ENCODE measurements at places on chromosomes 3 and 15. TPM values are rescaled to one million over a fixed set of nuclear protein-coding genes. Genes with fewer than 3 reads are reported as not detected.

DNA sequence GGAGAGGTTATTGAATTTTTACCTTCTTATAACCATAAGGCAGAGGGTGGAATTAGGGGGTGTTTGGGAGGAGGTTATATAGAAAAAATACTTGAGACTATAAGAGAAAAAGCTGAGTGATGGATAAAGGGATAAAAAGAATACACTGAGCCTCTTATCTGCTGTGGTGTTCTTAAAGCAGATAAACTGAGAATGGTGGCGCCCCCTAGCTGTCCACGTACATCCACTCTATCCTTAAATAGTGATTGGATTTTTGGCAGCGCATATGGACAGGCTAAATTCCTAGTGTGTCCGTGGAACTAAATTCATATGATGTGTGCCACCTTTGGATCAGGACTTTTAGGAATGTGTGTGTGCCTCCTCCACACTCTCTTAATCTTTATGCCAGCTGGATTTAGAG, 121.1 kb downstream of the OXSM start:
- no peak overlapping the region for H3K4me3 ChIP-seq
- H3K27ac ChIP-seq = no peak overlapping the region
- no peaks in the 10 kb centered on the region for H3K36me3 ChIP-seq
- no peaks in the 10 kb centered on the region for H3K4me1 ChIP-seq
- no peaks in the 10 kb centered on the region for H3K27me3 ChIP-seq
- peak; percentile 52 for DNase-seq

DNA sequence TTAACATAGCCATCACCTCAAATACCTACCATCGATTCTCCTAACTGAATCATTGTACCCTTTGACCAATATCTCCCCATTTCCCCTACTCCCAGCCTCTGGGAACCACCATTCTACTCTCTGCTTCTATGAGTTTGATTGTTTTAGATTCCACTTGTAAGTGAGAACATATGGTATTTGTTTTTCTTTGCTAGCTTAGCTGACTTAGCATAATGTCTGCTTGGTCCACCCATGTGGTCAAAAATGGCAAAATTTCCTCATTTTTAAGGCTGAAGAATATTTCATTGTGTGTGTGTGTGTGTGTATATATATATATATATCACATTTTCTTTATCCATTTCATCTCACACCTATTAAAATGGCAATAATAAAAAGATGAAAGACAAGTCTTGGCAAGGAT, 469.3 kb downstream of the FHIT start:
- H3K4me3 ChIP-seq = no peak overlapping the region
- no peaks in the 10 kb centered on the region for H3K36me3 ChIP-seq
- no peaks in the 10 kb centered on the region for H3K4me1 ChIP-seq
- H3K27ac ChIP-seq = no peak overlapping the region

GRCh38 chr3:178203650-178204049, 332.6 kb upstream of the KCNMB2 start:
- DNase-seq = no peak
- peaks cover 4% of the 10 kb centered on the region for H3K4me1 ChIP-seq
- no peak overlapping the region for H3K4me3 ChIP-seq
- H3K27ac ChIP-seq = no peak overlapping the region
- no peaks in the 10 kb centered on the region for H3K27me3 ChIP-seq
- no peaks in the 10 kb centered on the region for H3K36me3 ChIP-seq

GRCh38 chr3:16109929-16110328, 64.6 kb upstream of the GALNT15 start:
- H3K4me3 ChIP-seq = no peak overlapping the region
- no peaks in the 10 kb centered on the region for H3K36me3 ChIP-seq
- H3K27me3 ChIP-seq = no peaks in the 10 kb centered on the region
- H3K27ac ChIP-seq = no peak overlapping the region

DNA sequence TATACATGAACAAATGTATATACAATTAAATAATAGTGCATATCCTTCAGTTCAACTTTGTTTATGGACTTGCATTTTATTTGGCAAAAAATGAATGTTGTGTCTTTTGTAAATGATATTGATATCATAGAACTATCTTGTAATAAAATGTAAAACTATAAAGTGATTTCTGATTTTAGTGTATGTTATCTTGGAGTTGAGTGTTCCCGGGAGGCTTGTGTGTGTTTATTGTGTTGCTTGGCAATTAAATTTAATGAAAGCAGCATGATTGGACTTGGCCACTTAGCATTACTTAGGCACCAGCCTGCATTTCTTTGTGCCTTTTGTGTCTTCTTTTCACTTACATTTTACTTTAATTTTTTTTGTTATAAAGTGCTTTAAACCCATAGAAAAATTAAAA, 10.6 kb downstream of the ARHGEF26 start:
- H3K4me3 ChIP-seq = no peak overlapping the region
- no peak for DNase-seq
- no peaks in the 10 kb centered on the region for H3K36me3 ChIP-seq
- H3K4me1 ChIP-seq = peaks cover 7% of the 10 kb centered on the region

DNA sequence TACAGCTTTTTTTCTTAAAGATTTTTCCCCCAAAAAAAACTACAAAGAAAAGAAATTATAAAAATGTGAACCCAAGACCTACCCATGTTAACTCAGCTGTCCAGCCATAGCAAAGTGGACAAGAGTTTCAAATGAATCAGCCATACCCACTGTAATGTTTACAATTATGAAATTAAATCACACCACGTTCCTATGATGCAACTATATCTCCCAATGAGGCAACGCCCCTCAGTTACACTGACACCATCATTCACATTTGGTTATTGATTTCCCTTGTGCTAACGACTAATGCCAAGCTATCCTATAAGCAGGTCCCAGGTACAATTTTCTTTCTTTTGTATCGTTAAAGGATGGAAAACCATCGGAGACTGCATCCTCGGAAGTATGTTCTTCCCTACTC, 115.1 kb upstream of the ICE2 start:
- H3K4me1 ChIP-seq = peaks cover 13% of the 10 kb centered on the region
- H3K36me3 ChIP-seq = no peaks in the 10 kb centered on the region
- no peak overlapping the region for H3K4me3 ChIP-seq

GRCh38 chr3:159604151-159604581, 384.5 kb upstream of the IL12A start:
- DNase-seq = peak; percentile 47
- no peaks in the 10 kb centered on the region for H3K27me3 ChIP-seq
- H3K4me3 ChIP-seq = no peak overlapping the region
- H3K4me1 ChIP-seq = no peaks in the 10 kb centered on the region

DNA sequence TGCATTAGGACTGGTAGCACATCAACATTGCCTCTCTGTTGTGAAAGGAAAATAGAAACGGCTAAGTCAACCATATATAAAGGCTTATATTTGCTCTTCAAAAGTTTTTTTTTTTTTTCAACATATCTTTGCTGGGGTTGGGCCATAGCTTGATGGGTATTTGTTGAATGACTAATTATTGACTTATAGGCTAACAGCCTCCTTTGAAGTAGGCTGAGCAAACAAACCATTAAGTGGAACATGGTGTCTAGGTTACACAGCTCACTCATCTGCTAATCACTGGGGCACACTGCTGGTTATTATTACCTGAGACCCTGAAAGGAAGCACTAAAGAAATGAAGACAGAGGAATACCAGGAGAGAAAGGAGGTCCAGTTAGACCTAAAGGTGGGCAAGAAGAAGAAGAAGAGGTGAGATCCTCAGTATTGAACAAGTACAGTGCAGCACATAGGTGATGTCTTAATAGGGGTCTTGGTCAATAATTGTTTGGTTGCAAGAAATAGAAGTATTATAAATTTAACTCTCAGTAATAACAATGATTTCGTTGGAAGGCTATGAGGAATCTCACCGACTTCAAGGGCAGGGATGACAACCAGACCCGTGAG, 139.4 kb downstream of the RPLP1 start:
- H3K4me1 ChIP-seq = peaks cover 52% of the 10 kb centered on the region
- no peaks in the 10 kb centered on the region for H3K27me3 ChIP-seq
- H3K27ac ChIP-seq = no peak overlapping the region
- no peak overlapping the region for H3K4me3 ChIP-seq
- H3K36me3 ChIP-seq = no peaks in the 10 kb centered on the region

DNA sequence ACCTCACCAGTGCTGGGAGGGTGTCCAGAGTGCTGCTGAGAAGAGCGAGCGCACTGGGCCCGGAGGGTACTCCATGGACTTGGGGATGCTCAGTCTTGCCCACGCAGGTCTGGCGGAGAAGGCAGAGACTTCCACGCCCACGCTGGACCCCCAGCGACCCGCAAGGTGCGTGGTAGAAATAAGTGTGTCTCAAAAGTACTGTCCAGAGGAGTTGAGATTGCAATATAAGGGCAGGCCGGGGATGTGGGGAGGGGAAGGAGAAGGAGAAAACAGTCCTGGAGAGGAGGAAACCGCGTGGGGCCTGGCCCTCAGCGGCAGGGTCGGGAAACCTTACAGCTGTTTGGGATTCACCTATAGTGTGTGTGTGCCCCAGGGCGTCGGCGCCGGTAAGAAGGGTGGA, 38.9 kb downstream of the NR2F2 start:
- peaks cover 48% of the 10 kb centered on the region for H3K27me3 ChIP-seq
- DNase-seq = no peak
- no peaks in the 10 kb centered on the region for H3K36me3 ChIP-seq
- no peaks in the 10 kb centered on the region for H3K4me1 ChIP-seq

The SCAMP5 gene
- total RNA-seq = 1.9 TPM

The TMEM266 gene
- total RNA-seq = 1.4 TPM

DNA sequence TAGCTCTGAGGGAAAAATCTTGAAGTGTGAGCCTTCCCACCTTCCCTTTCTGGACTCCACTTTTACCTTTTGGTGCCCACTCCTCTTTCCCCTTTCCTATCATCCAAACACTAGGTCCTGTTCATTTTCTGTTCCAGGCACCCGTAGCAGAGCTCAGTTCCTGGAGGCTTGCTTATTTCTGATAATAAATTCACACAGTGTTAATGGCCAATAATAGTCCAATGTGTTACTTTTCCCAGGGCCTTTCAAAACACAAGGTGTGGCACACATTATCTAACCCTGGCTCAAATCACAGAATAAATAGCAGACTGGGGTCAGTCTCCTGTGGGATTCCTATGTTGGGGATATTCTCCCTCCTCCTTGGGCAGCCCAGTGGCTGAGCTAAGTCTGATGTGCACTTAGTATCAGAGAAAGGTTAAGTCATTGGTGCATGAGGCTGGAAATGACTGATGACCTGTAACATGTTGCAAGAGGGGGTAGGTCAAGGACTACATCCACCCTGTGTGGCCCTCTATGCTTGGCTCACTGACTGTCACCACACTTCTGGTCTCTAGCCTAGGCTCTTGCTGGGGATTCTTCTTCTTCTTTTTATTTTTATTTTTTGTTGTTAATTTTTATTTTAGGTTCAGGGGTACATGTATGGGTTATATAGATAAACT, 43.7 kb upstream of the ROPN1 start:
- peaks cover 32% of the 10 kb centered on the region for H3K27me3 ChIP-seq
- peaks cover 8% of the 10 kb centered on the region for H3K4me1 ChIP-seq
- H3K36me3 ChIP-seq = no peaks in the 10 kb centered on the region
- H3K27ac ChIP-seq = no peak overlapping the region
- no peak for DNase-seq
- no peak overlapping the region for H3K4me3 ChIP-seq

The ATP13A5 gene
- 2.0 TPM for total RNA-seq

DNA sequence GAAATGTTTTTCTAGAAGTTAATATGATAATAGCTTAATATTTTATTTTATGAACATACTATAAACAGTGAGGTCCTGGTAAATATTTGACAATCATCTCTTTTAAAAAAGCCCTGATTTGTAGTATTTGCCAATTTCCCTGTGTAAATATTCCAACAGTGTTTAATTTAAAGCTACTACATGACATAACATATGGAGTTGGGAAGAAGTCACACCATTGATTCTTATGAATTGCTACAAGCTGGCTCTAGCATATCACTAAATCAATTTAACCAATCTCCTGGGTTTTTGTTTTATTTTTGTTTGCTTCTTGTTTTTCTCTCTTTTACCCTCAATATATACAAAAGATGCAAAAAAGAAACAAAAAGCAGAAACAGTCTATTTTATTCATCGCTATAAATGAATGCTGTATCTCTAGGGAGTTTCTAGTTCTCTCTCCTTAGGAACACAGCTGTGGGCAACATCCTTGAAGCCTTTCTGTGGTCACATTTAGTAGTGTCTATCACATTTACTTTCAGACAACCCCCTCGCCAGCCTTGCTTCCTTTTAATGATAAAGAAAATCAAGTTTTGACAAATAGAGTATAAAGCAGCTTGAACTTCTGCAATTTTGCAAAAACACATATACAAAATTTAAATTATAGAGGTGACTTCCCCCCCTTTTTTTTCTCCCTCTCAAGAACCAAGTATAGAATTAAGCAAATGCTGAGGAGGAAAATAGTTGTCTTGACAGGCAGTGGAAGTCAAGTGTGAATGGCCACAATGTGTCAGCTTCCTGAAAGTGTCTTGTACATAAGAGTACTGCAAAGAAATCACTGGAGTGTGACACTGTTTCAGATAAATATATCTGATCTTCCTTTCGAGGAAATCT, 21.4 kb downstream of the CCR1 start:
- no peaks in the 10 kb centered on the region for H3K27me3 ChIP-seq
- H3K4me1 ChIP-seq = peaks cover 7% of the 10 kb centered on the region
- no peaks in the 10 kb centered on the region for H3K36me3 ChIP-seq
- H3K4me3 ChIP-seq = no peak overlapping the region
- no peak for DNase-seq

The WDR82 gene
- 60.2 TPM for total RNA-seq

DNA sequence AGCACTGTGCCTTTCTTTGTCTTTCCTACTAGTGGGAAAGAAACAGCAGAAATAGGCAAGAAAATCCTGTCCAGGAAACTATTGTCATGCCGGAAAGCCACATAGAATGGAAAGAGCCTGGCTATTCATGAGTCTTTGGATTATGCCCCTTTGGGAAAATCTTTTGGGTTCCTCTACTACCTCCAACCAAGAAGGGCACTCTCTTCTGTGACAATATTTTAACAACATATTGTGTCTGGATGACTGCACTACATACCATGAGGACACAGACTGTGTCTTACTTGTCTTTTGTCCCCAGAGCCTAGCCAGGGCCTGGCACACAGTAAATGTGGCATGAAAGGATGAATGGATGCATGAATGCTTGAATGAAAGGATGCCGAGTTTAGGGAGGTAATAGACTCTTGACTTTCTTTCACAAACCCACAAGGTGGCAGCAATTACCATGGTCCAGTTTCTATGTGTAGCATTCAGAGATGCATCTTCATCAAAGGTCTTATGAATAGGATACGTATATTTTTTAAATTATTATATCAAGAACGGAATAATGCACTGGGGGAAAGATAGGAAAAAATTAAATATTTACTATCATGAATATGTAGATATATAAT, 30.3 kb downstream of the ARL14 start:
- no peaks in the 10 kb centered on the region for H3K36me3 ChIP-seq
- H3K27me3 ChIP-seq = no peaks in the 10 kb centered on the region
- no peak overlapping the region for H3K4me3 ChIP-seq
- DNase-seq = no peak
- no peaks in the 10 kb centered on the region for H3K4me1 ChIP-seq
- H3K27ac ChIP-seq = no peak overlapping the region

The PLA2G4E gene
- total RNA-seq = 1.1 TPM

The DAZL gene
- not detected for total RNA-seq

All from lower lobe of right lung (tissue), 2 donors.